ENCODE measurements at places on chromosomes 2 and 18.
A peak's percentile ranks its signal among the peaks of the same experiment; 100 is the strongest.

GRCh38 chr2:18046558-18047212 is 168.2 kb downstream of the KCNS3 start:
- DNase-seq: no peak

GRCh38 chr2:96856776-96857666 is 795 bp downstream of the ANKRD39 start:
- DNase-seq: no peak

DNA sequence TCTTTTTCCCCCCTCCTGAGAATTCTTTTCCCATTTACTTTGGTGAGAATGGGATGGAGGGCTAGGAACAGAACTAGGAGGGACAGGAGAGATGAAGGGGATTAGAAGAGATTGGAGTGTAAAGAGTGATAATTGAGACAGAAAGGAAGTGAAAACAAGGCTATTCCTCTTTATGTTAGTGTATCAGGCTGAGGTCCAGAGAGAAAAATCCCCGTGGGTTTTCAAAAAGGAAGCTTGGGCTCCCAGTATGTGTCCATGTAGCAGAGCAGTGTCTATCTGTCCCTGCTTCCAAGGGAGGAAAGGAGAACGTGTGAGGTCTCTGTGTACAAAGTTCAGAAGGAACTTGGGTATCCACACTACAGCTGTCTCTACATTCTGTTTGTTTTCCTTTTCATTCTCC is 59.9 kb upstream of the KCNE4 start:
- DNase-seq: no peak

- no peak for DNase-seq
Observed at GRCh38 chr18:59273759-59274532, 692 bp upstream of the RAX start.

- peak; percentile 16 for DNase-seq
Observed at GRCh38 chr18:54358495-54359040, 862 bp downstream of the C18orf54 start.

GRCh38 chr2:234198976-234199375 is 148.5 kb downstream of the SPP2 start:
- no peak for DNase-seq

- no peak for DNase-seq
Observed at GRCh38 chr2:19642501-19642900, 259.3 kb downstream of the TTC32 start.

DNA sequence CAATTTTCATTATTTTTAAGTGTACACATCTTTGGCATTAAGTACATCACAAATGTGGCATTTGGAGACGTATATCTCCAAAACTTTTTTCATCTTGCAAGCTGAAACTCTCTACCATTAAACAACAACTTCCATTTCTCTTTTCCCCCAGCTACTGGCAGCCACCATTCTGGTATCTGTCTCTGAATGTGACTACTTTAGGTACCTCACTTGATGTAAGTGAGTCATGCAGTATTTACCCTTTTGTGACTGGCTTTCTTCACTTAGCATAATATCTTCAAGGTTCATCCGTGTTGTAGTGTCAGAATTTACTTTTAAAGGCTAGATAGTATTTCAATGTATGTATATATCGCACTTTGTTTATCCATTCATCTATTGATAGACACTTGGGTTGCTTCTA is 17.0 kb downstream of the BABAM2 start:
- DNase-seq: no peak

DNA sequence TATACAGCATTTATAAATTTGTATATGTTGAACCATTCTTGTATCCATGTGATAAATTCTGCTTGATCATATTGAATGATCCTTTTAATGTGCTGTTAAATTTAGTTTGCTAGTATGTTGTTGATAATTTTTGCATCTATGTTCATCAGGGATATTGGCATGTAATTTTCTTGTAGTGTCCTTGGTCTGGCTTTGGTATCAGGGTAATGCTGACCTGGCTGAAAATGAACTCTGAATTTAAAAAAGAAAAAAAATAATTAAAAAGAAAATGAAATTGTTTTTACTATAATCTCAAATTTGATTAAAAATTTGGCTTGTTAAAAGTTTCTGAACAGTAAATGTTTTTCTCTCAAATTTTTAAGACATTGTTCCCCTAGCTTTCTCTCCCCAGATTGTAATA is 46.3 kb downstream of the RAD51AP2 start:
- no peak for DNase-seq

DNA sequence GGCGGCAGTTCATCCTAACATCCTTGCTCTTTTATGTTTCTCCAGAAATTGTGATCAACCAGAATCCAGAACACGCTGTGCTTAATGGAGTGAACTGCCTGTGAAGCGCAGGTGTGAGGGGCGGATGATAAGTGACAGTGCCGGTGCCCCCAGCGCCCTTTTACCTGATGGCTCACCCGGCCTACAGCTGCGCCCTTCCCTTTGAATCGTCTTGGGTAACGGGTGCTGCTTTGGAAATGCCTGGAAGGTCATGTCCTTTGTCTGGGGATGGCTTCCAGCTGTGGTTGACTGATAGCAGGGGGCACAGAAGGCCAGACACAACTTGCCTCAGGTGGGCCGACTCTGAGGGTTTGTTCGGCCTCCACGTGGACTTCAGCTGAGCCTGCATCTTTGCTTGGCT is 119.4 kb downstream of the LPIN1 start:
- DNase-seq: no peak

DNA sequence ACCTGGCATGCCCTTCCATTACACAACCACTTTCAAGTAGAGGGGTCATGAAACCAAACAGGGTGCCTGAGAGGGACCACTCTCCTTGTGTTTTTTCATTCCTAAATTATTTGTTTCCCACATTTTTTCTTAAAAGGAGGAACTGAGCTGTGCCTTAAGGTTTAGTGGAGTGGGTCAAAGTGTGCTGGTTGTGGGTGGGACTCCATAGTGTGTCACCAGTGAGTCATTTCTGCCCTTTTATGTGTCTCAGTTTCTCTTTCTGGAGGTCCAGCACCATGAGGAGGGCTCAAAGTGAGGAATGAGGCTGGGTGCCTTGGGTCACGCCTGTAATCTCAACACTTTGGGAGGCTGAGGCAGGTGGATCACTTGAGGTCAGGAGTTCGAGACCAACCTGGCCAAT is 37.8 kb downstream of the COMMD1 start:
- no peak for DNase-seq

DNA sequence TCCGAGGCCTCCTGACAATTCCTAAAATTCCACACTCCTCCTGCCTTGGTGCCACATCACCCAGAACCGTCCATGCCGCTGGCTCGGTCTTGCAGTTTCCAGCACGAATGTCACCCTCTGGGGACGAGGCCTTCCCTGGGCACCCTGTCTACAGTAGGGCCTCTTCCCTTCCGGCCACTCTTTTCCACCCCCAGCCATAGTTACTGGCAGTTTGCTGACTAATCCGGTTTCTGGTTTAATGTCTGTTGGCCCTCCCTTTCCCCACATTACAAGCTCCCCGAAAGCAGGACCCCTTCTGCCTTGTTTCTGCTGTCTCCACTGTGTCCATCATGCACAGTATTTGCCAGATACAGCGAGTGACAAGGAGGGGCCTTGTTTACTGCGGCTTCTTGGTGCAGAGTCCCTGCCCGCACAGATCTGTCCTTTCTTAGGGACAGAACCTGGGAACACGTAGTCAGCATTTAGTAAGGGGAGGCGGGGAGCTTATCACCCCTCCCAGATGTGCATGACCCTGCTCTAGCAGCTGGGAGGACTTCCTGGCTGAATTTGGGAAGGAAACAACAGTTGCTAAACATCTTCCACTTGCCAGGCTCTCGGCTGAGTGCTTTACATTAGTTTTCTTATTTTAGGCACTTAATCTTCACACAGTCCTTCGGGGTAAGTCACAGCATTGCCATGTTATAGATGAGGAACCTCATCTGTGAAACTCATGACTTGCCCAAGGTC is 23.6 kb upstream of the CATIP start:
- DNase-seq: no peak

GRCh38 chr2:181188605-181189004 is 208.2 kb downstream of the UBE2E3 start:
- DNase-seq: no peak

DNA sequence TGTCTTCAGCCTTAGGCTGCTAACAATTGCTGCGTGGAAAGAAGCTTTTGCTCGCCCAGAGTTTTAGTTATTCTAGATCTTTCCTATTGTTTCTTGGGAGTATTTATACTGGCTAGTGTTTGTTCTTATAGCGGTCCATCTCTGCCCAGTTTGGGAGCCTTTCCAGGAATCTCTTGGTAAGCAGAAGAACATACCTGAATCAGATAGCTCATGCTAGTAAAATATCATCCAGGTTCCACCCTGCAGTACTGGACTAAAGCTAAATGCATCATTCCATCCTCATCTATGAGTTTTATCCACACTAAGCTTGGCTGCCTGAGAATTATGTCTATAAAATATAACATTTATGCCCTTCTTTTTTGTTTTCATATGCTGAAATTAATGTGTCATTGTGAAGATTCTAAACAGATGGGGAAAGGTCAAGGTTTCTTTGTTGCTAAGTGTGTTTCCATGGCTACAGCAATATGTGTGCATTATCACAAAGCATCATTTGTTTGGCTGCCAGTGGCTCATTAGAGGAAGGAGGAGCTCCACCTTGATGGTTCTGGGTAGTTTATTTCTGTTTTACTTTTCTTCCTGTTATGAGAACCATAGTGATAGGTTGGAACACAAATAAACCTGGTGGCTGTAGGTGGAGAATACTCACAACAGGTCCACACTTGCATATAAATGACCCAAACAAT is 182.8 kb downstream of the PIK3C3 start:
- DNase-seq: no peak

DNA sequence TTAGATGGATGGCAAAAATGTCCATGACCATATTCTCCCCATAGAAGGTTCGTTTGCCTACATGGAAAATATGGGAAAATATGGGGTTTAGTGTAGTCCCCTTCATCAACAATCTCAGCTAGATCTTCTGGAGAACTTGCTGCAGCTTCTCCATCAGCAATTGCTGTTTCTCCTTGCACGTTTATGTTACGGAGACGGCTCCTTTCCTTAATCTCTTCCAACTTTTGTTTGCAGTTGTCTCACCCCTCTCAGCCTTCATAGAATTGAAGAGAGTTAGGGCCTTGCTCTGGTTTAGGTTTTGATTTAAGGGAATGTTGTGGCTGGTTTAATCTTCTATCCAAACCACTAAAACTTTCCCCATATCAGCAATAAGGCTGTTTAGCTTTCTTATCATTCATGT is 28.9 kb downstream of the MYCN start:
- no peak for DNase-seq

- no peak for DNase-seq
Observed at GRCh38 chr2:190938771-190939335, 58.2 kb downstream of the GLS start.

GRCh38 chr18:62332431-62332830 is 7.3 kb downstream of the TNFRSF11A start:
- DNase-seq: no peak

- DNase-seq: no peak
Observed at GRCh38 chr2:24269265-24269664, 91.1 kb downstream of the ITSN2 start.

- no peak for DNase-seq
Observed at GRCh38 chr2:121129692-121130091, 155.3 kb downstream of the TFCP2L1 start.

GRCh38 chr2:65299246-65299645 is 71.6 kb downstream of the ACTR2 start:
- DNase-seq: no peak

DNA sequence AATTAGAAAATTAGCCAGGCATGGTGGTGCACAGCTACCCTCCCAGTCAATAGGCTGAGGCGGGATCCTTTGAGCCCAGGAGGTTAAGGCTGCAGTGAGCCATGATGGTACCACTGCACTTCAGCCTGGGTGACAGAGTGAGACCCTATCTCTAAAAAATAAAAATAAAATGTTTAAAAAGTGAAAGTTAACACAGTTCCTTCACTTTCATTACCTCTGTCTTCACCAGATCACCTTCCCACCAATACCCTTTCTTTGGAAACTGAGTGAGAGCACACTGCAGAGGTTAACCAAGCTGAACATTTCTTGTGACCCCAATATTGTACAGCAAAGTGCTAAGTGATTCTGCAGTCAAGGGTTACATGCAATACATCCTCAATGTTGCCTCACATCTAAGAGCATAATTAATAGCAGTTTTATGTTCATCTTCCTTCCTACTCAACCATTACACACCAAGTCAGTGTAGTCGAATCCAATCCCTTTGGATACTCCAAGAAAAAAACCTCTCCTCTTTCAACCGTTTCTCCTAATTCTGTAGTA is 1.7 kb downstream of the L3MBTL4 start:
- DNase-seq: no peak

DNA sequence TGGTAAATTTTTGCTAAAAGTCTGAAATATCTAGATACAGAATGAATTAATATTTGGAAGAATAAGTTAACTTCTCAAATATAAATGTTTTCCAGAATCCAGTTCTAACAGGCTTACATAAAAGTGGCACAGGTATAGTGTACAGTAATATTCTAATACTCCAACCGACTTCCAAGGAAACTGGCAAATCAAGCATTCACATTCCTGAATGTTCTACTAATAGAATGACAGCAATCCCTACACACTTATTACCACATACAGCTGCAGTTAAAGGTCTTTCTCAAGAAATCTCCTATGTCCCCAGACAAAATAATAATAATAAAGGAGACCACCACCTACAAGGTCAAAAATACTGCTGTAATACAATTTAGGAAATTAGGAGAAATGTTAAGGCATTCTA is 31.9 kb downstream of the TMEM131 start:
- no peak for DNase-seq

DNA sequence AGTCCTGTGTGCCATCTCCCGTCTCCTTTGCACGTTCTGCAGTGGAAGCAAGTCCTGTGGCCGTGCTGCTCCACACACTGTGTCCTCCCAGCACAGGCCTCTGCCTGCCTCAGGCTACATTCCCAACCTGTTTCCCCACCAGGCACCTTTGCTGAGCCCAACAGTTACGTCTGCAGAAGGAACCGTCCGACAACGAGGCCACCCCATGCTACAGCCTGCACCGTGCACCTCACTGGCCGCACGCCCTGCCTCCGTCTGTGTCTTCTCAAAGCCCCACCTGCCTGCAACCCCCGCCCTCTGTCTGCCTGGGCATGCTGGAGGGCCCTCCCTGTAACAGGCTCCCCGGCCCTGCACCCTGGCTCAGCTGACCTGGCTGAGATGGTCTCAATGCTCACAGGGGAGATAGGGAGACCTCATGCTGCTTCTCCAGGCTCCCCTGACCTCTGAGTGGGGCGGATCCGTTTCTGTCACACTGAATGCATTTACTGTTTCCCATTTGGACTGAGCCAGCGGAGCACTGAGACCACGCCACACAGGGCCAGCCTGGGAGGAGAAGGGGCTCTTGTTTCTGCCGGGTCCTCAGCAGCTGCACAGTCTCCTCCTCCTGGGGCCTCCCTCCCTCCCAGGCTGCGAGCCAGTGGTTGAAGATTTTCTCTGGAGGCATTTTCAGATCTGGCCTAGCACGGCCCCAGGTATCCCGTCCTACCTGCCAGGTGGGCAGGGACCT is 109.1 kb upstream of the OTOS start:
- no peak for DNase-seq

- DNase-seq: no peak
Observed at GRCh38 chr2:202344178-202344577, 31.9 kb upstream of the BMPR2 start.

DNA sequence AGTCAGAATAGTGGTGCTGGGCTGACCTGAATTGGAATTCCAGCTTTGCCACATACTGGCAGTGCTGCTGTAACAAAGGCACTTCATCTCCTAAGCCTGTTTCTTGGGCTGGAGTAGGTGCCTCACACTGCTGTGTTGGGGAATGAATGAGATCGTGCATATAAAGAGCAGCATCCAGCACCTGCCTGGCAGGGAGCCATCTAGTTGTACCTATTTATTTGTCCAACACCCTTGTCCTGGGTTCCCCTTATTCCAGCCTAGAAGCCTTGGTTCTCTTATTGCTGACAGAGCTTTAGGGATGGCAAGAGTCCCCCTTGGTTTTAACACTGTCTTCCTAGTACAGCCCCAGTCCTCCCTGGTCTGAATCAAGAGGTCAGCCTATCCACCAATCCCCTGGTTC is 275.3 kb upstream of the RAB12 start:
- DNase-seq: no peak
